ENCODE measurements at places on chromosomes 11 and 22.

GRCh38 chr11:111408789-111409727 lies 30.0 kb upstream of the POU2AF1 start:
- no peak for DNase-seq

DNA sequence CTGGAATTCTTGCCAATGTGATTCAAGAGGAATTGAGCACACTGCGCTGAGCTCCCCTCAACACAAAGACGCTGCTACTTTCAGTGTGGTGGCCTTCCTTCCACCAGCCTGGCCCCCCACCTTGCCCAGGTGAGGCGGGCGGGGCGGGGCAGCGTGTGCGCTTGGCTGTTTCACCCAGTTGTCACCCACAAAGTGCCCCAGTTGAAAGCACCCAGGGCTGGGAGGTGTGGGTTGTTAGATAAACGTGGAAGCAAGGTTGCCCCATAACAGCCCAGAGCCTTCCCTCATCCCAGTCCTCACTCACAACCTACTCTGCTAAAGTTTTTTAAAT lies 43.1 kb downstream of the CACNG2 start:
- no peak for DNase-seq

- DNase-seq: peak; percentile 48
Observed at GRCh38 chr22:28009272-28009827, 90.3 kb upstream of the PITPNB start.

- peak; percentile 2 for DNase-seq
Observed at GRCh38 chr11:3052109-3052479, 5.1 kb downstream of the CARS1 start.

DNA sequence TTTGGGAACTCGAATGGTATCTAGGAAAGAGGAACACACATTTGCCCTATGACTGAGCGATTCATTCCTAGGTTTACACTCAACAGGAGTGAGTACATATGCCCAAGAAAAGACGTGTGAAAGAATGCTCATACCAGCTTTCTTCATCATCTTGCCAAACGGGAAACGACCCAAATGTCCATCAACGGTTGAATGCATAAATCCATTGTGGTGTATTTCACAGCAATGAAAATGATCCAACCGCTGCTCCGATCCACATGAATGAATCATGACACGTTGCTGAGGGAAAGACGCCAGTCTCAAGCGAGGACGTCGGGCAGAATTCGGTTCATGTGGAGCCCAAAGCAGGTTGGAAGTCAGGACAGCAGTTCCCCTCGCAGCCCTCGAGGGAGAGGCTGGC lies 71.5 kb downstream of the CYTH4 start:
- no peak for DNase-seq

All from NCI-H2029 (cell line).